Coronary artery (tissue), 2 donors: ENCODE measurements at places on chromosomes 3 and 15.

GRCh38 chr15:83971992-83972391 is 263.6 kb upstream of the GOLGA6L4 start:
- no peak for DNase-seq

GRCh38 chr3:17800232-17800631 is 57.8 kb upstream of the TBC1D5 start:
- DNase-seq: no peak

DNA sequence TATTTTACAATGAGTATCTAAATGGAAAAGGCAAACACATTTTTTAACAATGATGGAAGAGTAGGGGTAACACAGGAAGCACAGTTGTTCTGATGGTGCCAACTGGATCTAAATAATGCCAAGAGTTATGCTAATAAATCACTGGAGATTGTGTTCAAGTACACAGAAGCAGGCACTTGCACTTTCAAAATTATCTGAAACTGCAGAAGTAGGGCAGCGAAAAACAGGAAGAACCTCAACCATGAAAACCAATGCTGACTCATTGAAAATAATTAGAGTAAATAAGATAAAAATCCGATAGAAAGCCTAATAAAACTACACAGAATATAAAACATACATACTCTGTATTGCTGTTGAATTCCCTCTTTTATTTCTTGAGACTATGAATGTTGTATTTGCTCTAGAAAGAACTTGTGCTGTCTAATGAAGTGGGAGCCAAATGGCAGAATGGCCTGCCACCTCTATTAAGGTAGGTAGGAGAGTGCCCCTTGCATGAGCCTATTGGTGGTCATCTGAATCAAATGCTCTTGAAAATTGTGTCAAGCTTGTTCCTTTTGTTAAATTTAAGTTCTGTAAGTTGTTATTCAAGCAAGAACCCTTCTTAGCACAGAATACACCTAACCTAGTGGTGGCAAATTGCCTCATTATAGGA is 93.7 kb downstream of the ABI3BP start:
- DNase-seq: no peak

GRCh38 chr3:134186391-134186790 is 64.3 kb downstream of the RYK start:
- no peak for DNase-seq

DNA sequence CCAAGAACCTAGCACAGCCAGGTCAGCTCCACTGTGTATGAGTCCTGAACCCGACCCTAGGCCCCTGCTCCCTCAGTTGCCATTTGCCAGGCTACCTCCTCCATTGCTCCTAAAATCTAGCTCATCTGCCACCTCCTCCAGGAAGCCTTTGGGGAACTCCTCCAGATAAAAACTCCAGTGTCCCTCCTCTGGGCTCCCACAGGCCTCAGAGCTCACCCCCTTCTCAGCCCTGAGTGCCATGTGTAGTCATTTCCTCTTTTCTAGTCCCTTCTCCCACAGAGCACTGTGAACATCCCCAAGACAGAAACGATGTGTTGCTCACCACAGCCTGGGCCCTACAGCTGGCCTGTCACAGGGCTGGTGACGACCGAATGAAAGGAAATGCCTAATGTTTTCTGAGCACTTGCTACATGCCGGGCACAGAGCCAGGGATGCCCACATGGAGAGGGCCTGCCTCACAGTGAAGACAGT is 61.0 kb downstream of the IQSEC1 start:
- DNase-seq: no peak

DNA sequence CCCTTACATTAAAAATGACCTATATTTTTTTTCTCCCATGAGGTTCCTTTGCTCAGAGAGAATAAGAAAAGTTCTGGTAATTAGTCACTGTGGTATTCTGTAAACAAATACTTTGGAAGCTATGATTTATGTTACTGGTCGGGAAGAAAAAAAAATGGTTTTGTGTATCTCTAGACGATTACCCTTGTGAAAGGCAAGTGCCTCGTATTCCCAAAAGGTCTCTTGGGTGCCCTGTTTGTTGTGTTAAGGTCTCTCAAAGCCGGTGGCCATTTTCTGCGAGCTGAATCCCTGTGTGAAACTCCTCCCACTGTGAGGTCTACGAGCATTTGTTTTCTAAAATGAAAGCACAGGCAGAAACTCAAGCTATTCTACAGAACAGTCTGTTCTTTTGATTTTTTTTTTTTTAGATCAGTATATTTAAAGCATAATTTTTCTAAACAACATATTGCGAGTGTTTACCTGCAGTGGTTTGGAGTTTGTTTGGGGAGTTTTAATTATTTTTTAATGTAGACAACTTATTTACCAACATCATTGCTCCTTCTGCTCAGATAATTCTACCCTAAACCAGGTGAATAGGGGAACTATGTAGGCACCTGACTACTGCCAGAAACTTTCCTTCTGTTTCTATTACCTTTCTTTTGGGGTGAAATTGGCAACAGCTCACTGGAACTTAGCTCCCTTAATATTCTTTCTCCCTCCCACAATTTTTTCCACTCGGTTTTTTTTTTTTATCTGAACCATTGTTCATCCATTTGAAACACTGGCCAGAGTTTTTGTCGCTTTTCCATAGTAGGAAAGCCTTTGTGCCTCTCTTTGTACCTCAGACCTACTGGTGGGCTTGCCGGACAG is 44.0 kb downstream of the ZBTB38 start:
- no peak for DNase-seq

DNA sequence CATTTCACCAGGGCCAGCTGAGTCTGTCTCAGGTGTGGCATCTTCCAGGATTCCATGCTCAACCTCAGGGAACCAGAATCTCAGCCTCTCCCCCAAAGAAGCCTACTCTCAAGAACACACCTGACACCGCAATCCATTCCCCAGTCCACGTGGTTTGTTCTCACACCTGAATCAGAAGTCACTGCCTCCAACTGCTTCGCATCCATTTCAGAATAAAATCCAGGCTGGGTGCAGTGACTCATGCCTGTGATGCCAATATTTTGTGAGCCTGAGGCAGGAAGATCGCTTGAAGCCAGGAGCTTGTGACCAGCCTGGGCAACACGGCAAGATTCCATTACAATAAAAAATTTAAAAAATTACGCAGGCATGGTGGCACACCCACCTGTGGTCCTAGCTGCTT is 212.2 kb downstream of the FOXP1 start:
- DNase-seq: no peak
